ENCODE measurements at places on chromosomes 1 and 21.

DNA sequence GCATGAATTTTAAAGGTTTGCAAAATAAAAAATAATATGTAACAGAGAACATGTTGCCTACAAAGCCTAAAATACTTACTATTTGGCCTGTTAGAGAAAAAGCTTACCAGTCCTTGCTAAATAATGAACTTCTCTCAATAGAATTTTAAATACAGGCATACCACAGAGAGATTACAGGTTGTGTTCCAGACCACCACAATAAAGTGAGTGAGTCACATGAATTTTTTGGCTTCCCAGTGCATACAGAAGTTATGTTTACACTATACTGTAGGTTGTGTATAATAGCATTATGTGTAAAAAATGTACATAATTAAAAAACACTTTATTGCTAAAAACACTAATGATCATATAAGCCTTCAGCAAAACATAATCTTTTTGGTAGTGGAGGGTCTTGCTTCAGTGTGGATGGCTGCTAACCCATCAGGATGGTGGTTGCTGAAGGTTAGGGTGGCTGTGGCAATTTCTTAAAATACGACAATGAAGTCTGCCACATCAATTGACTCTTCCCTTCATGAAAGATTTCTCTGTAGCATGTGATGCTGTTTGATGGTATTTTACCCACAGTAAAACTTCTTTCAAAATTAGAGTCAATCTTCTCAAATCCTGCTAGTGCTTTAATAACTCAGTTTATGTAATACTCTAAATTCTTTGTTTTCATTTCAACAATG lies 48.6 kb downstream of the SCYL3 start:
- no peak for DNase-seq

DNA sequence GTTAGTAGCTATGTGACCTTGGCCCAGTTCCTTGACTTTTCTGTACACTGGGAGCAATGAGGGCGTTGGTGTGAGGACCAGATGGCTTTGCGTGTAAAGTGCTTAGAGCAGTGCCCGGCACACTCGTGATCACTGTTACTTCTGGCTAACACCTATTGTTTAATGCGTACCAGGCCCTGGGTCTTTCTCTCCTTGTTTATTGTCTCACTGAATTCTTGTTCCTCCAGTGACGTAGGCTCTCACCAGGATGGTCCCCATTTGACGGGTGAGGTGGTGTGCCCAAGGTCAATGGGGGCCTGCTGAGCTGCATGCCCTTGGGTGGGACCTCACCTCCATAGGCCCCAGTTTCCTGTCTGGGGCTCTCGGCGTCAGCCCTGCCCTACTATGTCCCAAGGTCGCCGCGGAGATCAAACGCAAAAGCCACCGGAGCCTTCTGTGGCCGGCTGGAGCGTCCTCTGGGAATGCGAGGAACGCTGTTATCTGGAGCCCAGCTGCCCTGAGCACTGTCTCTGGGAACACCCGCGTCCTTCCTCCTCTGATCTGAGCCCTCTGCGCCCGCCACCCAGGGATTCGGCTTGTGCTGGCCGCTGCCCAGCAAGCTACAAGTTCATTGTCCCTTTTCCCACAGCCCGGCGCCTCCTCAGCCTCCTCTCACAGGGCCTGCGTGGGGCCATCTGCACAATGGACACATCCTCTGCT lies 28.9 kb downstream of the ALPL start:
- peak; percentile 39 for DNase-seq

DNA sequence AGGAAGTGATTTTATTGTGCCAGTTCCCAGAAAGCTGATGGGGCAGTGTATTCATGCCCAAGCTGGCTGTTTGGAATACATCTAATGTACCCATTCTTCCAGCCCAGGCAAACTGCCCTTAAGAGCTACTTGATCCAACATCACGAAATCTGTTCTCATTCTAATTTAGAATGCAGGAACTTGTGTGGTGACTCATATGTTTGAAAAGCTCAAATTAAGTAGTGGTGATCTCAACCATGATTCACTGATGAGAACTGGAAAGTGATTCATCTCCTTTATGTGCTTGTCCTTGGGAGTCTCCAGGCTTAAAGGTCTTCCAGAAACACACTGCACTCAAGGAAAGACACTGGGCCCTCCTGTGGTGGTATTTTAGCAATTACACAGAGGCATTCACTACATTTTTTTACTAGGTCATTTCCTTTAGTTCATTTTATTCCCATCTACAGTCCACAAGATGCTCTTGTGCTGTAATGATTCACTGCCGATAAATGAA lies 65.4 kb downstream of the RPE65 start:
- DNase-seq: peak; percentile 2

DNA sequence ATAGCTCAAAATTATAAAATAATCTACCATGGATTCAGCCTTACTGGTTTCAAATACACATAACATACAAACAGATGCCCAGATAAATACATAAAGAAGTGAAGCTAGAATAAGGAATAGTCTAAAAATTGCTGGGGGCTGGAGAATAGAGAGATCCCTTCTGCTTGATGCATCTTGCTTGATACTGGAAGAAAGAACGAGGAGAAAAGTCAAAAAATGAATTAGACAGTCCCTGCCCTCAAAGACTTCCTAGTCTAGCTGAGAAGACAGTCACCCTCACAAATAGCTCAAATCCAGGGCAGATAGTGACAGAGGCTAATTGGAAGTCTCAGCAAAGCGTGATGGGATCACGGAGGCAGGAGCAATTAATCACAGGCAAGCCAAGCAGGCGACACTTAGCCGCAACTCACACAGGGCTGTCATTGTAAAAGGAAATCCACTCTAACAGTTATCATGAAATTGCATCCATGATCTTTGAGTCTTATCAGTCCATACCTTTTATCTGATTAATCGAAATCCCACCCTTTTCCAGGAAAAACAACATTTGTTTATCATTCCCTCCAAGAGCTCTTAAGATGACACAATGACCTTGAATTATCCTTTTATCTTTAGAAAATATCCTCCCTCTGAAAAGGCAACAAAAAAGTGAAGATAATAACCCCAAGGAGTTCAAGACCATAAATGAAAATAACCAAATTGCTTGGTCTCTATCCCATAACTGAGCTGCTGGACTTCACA lies 59.7 kb upstream of the TIAM1 start:
- no peak for DNase-seq

- no peak for DNase-seq
Observed at GRCh38 chr21:42343556-42343955, 7.2 kb downstream of the TFF2 start.

DNA sequence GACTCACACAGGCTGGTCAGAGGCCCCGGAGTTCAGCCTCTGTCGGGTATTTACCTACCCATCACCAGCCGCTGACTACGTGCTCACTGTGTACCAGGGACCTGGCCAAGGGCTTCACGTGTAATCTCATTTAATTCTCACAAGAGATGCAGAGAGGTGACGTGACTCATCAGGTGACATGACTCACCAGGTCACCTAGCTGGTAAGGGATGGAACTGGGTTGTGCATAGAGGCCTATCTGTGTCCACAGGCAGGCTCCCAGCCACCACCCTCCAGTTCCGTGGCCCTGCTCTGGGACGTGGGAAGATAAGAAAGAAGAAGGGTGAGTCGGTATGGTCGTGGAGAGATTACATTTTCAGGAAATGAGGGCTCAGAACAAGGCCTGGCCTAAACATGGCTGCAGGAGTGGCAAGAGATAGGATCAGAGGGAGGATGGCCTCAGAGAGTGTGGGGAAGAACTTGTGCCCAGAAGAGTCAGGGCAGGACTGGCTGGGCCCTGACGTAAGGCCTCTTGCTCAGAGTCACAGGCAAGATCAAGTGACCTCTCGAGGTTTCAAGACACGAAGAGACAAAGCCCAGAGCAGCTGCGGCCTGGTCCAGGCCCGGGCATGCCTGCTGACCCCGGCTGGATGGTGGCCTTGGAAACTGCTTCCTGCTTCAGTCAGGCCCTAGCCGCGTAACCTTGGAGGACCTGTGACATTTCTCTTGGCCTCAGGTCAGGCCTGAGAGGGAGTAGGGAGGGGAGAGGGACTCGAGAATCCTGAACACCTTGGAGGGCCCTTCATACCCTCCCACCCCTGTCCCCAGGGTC lies 52.7 kb upstream of the WASF2 start:
- no peak for DNase-seq

- DNase-seq: no peak
Observed at GRCh38 chr1:16992675-16993074, 12.3 kb upstream of the MFAP2 start.

- no peak for DNase-seq
Observed at GRCh38 chr1:39332291-39332690, 127.8 kb downstream of the MACF1 start.

- no peak for DNase-seq
Observed at GRCh38 chr1:109567877-109568672, 19.7 kb downstream of the GNAI3 start.

GRCh38 chr1:207500306-207500705 lies 4.3 kb downstream of the CR1 start:
- no peak for DNase-seq

GRCh38 chr1:248813546-248813945 lies 12.2 kb downstream of the SH3BP5L start:
- no peak for DNase-seq

- DNase-seq: no peak
Observed at GRCh38 chr1:160437432-160438316, 37.3 kb downstream of the VANGL2 start.

DNA sequence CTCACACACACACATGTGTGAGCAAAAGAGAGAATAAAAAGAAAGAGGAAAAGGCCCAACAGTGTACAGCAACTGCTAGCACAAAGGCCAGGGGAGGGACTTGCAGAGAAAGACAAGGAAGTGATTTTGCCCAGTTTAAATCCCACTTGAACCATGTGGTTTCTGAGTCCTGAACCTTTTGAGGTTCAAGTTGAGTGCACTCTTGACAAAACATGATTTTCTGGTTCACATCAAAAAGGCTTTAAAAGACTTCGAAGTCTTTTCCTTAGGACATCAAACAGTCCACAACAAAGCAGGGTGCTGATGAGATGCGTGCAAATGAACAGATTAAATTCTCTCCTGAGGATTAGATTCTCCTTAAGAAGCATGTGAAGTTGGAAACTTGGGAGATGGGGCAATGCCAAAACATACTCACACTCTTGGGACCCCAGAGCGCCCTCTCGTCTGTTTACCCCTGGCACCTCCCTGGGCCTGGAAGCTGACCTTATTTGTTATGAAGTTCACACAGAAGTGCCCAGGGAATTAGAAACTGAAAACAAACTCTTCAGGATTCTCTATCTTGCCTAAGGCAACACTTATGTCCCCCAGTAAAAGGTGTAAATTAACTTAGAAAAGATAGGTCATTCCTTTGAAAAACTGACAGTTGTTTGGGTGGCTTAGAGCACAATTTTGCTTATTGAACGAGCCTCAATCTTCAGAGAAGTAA lies 31.5 kb downstream of the RNF220 start:
- DNase-seq: no peak

GRCh38 chr1:211320980-211321379 lies 5.7 kb upstream of the TRAF5 start:
- peak; percentile 14 for DNase-seq

GRCh38 chr1:236027104-236027503 lies 37.8 kb downstream of the NID1 start:
- peak; percentile 69 for DNase-seq

DNA sequence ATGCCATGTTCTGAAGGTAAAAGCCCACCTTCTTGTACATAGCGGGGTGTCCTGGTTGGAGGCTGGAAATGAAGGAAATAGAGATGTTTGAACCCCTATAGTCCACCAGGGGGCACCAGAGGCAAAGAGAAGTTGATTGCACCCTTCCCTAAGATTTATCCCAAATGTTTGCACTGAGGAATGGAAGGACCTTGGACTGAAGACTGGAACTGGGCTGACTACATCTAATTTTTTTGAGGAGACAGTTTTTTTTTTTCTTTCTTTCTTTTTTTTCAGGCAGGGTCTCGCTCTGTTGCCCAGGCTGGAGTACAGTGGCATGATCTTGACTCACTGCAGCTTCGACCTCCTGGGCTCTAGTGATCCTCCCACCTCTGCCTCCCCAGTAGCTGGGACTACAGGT lies 55.3 kb upstream of the EIF4G3 start:
- peak; percentile 49 for DNase-seq
